ENCODE measurements at places on chromosomes 3 and 15.
A peak's percentile ranks its signal among the peaks of the same experiment; 100 is the strongest.

- DNase-seq = no peak
Measured at GRCh38 chr15:45156744-45157455, 27.1 kb downstream of the DUOX1 start.

- DNase-seq = no peak
Measured at GRCh38 chr3:33006571-33007286, 55.3 kb downstream of the CCR4 start.

DNA sequence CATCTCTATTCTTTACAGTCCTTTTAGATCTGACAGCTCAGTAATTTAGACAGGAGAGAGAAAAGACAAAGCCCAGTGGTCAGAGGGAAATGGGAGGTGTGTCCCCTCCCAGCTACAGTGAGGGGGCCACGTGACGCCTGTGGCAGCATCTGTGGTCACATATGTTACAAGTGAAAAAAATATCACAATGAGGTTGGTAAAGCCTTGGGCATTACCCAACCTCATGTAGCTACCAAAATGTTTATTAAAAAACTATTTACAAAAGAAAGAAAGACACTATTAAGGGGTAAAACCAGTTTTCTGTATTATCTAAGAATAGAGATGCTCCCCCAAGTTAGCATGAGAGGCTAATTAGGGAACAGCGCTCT, 42.9 kb upstream of the PLCL2 start:
- DNase-seq = no peak

GRCh38 chr3:161647936-161648470, 151.4 kb downstream of the OTOL1 start:
- no peak for DNase-seq

- no peak for DNase-seq
Measured at GRCh38 chr15:40306371-40306770, 1.4 kb downstream of the PLCB2 start.

- no peak for DNase-seq
Measured at GRCh38 chr3:20047341-20047779, 7.1 kb downstream of the KAT2B start.

DNA sequence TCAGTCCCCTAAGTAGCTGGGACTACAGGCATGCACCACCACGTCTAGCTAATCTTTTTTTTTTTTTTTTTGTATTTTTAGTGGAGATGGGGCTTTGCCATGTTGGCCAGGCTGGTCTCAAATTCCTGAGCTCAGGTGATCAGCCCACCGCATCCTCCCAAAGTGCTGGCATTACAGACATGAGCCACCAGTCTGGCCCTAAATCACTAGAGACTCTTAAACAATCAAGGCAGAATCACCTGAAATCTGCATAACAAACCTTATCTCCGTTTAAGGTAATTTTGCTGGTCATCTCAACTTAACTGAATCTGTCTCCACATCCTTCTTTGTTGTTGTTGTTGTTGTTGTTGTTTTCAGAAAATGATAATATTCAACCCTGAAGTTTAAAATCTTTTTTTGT, 5.6 kb upstream of the TRMT10C start:
- DNase-seq = no peak

- no peak for DNase-seq
Measured at GRCh38 chr3:106809623-106810299, 567.5 kb upstream of the CCDC54 start.

DNA sequence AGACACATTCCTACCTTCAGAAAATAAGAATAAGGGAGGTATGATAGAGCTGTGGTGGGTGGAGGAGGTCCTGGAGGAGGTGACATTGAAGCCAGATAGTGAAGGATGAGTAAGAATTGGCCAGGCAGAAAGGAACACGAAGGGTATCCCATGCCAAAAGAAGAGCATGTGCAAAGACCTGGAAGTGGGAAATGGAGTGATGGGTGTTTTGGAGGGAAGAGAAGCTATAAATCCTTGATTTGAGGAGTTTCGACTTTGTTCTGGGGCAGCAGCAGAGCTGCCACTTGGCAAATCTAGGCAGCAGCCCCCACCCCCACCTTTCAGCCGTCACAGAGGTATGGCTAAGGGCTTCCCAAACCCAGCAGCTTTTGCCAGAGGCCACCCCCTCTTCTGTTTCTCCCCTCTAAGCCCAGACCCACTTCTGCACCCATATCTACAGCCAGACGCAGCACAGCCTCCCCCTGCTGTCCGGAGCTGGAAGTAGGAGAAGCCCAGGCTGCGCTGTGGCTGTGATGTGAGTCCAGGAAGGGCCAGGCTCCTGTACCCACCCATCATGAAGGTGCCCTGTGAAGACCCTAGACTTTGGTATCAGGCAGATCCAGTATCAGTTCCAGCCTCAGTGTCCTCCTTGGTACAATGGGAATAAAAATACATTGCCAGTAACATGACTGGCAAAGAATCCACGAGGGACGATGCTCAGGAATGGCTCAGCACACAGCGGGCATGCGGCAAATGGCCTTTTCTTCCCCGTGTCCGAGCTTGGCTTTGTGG, 188.7 kb upstream of the LINGO1 start:
- peak; percentile 71 for DNase-seq

DNA sequence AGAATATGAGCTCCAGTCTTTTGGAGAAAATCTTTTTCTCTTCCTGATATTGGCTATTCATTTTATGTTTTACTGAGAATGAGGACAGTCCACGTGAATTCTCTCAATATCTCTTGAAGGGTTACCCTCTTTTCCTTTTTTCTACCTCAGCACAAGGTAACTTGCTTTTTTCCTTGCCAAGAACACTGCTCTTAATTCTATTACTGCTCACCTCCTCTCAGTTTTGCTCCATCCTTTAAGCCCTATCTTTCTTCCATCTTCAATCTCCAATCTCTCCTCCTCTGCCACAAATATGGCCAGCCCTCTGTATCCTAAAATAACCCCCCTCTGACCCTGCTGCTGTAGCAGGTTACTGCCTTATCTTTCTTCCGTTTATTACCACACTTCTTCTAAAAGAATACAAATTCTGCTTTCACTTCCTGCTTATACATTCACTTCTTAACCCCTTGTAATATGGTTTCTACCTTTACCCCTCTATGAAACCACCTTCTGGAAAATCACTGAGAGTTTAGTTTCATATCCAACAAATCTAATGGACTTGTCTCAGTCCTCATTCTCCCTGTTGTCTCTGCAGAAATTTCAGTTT, 89.0 kb downstream of the NFKBIZ start:
- DNase-seq = no peak

DNA sequence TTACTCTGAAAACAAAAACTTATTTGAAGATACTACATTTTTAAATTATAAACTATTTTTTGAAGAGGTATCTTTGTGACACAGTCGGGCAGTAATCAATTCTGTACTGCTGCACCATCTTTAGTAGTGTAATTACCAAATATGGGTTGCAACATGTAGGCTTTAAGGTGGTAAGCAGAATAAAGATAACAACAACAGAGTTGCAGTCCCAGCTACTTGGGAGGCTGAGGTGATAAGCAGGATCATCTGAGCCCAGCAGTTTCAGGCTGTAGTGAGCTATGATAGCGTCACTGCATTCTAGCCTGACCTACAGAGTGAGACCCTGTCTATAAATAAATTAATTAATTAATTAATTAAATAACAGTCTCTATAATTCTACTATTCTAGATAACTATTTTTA, 6.0 kb downstream of the PLOD2 start:
- DNase-seq = no peak

GRCh38 chr3:67437090-67437489, 217.3 kb downstream of the SUCLG2 start:
- no peak for DNase-seq

DNA sequence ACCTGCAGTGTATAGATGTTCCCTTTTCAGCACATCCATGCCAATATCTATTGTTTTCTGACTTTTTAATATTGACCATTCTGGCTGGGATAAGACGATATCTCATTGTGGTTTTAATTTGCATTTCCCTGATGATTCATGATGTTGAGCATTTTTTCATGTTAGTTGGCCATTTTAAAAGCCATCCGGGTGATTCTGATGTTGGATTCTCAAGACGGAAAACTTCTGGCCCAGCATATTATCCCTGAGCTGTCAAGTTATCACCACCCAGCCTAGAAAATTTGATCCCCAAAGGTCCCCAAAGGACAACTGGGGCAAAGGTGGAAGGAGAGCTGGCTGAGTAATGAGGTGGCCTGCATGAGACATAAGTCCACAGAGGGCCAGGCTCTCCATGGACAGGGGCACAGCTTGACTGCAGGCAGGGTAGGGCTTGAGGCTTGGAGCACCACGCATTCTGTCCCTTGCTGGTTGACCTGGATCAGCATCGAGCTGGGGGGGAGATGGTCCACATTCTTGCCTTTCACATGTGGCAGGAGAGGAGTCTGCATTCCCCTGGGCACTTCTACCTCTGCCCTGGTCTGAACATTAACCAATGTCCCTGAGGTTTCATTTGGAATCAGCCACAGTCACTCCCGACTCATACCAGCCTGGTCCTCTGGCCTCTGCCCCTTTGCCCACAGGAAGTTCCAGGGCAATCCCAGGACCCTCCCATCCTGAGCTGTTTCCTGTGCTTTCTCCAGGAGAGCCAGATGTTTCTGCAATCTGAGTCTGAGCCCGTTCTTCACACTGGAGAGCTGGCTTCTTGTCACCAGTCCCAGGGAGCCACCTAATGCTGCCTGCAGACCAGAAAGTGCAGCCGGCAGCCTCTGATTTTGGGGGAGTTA, 69.2 kb downstream of the ISG20 start:
- DNase-seq = no peak

GRCh38 chr3:48511551-48511950, 7.6 kb upstream of the SHISA5 start:
- DNase-seq = no peak

DNA sequence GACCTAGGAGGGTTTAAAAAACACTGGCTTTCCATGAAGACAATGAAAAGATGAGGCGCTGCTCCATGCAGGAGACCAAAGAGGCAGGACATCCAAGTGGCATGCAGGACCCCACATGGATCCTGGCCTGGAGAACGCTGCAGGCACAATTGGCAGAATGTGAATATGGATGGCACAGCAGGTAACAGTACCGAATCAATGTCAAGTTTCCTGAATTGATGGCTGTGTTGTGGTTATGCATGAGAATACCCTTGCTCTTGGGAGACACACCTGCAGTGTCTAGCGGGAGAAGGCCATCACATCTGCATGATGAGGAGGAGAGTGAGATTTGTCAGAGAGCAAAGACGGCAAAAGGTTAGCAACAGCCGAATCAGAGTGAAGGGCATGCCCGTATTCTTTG, 74.3 kb upstream of the SEC13 start:
- no peak for DNase-seq

DNA sequence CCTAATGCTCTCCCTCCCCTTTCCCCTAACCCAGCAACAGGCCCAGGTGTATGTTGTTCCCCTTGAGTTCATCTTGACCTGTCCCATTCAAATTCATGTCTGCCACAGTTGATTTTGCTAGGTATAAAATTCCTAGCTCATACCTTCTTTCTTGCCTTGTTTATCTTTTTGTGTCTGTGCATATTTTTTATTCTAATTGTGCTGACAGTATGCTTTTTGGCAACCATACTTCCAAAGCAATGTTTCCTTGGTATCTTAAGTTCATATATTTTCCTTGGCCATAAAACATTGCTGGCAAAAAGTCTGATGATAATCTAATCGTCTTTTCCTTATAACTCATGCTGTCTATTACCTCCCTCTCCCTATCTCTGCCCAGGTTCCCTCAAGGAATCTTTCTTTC, 15.5 kb downstream of the LNP1 start:
- DNase-seq = no peak

DNA sequence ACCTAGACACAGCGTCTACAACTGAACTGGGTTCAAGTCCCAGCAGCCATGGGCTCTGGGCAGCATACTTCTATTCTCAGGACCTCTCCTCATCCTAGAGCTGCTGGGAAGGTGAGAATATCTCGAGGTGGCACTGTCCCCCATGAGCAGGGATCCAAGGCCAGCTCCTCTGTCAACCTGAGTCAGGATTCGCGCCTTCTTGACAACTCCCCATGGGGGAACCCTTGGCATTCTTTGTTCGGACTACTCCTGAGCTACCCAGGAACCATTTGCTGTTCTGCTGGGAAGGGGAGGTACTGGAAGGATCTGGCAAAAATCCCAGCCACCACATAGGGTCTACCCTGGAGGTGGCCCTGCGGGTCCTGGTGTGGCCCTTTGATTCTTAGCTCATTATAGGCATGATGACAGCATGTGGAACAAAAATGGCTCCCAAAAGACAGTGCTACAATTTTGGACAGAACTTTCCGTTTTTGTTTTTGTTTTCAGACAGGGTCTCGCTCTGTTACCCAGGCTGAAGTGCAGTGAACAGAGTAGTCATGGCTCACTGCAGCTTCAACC, 22.3 kb downstream of the PLXNB1 start:
- no peak for DNase-seq

DNA sequence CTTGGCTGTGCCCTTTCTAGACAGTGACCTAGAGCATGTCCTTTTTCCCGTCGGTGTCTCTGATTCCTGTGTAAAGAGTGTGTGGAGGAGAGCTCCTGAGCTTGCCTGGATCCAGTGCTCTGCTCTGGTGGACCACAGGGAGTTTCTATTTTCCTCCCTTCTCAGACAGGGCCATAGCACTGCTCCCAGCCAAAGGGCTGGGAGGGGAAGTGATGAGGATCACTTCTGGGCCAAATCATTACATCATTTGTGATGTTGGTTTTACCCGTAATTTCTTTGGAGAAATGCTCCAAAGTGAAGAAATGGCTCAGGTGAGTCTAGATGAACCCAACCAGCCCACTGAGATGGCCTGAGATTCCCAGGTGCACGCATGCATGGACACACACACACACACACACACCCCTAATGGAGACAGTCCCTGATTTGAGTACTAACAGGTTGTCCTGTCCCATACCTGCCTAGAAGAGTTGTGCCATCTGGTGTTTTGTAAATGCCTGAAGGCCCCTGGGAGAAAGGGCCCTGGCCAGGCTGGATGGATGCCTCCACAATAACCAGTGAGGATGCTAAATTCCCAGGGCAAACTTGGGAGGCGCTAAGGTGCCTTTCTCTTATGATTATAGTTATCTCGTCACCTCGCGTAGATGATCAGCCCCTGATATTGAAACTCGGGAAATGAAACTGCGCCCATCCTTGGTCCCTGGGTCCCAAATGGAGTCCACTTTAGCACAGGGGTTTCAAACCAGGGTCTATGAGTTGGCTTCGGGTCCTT, 86.9 kb downstream of the ASB7 start:
- DNase-seq = no peak
